Left ventricle myocardium superior (tissue), 1 donor: ENCODE measurements at places on chromosomes 6 and 20.

DNA sequence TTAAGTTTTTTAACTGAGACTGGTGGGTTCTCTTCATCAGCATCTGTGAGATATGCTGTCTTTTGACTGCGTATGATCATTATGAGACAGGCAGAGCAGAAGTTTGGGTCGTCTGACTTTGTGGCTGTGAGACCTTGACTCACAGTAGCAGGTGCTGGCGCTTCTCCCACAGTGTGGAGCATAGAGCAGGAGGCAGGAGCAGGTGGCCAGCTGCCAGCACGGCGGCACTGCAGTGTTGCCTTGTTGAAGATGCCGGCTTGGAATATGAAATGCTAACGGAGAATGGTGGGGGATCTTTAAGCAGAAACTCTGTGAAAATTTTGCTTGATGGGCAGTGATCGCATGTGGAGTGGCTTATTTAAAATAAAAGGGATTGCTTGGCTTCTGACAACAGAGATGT, 105.0 kb downstream of the TIAM2 start:
- peak; percentile 81 for DNase-seq

GRCh38 chr20:39716796-39717341, 754.7 kb downstream of the DHX35 start:
- DNase-seq = no peak

DNA sequence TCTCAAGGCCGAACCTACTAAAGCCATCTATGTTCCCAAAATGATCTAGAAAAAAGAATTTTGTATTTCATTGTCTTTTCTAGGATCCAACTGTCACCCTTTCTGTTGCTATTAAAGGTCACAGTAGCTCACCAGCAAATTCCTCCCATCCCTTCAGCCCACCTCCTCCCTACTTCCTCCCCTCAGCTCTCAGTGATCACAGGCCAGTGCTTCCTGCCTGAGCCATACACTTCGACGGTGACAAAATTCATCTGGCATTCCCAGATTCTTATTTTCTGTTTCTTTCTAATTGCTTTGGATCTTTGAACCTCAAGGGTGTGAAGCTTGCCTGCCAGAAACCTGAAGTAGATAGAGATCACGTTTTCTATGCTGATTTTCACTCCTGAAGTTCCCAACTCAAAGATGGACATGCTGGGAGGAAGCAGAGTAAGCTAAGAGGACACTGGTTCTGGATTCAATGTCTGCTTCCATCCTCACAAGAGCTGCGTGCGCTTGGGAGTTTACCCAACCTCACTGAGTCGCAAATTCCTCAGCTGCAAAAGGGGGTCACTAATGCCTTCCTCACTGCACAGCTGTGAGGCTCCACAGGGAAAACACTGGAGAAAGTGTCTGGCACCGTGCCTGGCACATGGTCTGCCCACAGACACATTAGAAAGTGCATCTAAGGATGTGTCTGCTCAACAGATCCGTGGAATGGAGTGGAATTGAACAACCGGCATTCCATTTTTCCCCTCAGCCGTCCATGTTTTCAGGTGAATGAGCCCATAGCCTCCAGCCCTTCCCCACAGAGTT, 34.5 kb downstream of the MDGA1 start:
- DNase-seq = no peak

- no peak for DNase-seq
These were observed 265.4 kb downstream of the SYNE1 start for GRCh38 chr6:152371775-152372174.

- no peak for DNase-seq
These were observed 18.7 kb downstream of the MOCS3 start for GRCh38 chr20:50977066-50978021.

DNA sequence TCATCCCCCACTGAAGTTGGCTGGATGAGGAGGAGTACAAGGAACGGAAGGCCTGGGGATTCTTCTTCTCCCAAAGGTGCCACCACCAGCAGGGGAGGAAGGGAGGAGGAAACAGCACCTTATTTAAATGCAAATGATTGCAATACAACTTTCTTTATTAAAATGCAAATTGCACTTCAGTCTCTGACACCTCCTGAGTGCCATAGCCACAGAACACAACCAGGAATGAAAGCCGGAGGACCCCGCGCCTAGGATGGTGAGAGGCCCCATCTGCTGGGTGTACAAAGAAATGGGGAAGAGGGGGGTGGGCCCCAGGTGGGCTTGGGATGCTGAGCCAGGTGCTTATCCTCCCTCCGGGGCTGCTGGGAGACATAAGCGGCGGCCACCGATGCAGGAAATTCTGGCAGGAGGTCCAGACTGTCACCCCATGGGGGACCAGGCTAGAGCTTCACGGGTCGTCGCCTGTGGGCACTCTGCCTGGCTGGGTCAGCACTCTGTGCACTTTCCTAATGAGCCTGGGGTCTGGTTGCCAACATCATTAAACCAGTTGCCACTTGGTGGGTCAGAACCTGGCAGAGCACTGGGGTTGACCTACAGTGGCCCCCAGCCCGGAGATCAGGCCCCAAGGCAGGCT, 154.2 kb upstream of the MLN start:
- no peak for DNase-seq

DNA sequence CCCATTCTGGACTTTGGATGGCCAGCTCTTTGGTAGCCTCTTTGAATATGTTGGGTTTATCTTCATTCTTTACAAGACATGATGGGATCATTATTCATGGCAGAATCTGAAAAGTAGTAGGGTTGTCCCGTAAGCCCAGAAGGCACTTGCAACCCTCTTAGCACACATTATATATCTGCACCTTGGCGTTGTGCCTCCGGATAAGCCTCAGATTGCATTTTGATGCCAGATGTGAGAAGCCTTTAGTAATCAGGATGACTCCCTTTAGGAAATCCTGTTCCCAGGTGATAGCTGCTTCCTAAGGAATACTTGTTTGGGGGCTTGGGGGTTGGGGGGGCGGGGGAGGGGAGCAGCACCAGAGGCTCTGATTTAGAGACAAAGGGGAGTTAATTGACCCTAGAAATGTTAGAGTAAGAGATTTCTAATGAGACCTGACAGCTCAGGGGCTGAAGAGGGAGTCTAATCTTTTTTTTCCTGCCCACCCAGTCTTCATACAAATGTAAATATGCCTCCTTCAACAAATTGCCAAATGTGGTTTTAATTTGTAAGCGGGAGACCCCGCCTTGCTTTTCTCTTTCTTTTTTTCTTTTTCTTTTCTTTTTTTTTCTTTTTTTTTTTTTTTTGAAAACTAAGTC, 55.1 kb downstream of the JAG1 start:
- no peak for DNase-seq

DNA sequence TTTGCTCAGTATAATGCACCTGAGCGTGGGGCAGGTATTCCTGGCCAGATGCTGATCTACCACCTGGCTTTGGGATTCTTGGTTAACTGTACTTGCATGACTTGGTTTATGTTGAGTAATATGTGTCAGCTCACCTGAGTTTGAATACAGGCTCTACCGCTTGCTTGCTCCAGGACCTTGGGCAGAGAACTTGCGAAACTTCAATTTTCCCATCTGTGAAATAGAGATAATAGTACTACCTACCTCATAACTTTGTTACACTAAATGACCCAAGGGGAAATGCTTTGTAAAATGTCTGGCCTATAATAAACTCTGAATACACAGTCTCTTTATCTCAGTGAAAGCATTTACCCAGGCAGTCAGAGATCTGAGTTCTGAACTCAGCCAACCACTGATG, 51.8 kb downstream of the SCAND1 start:
- DNase-seq = no peak
